Cortex of kidney (tissue), 1 donor: ENCODE measurements at places on chromosomes 6 and 20.

- no peak for DNase-seq
Measured at GRCh38 chr6:13496513-13497190, 9.3 kb upstream of the GFOD1 start.

GRCh38 chr6:156420172-156420993, 356.8 kb upstream of the ARID1B start:
- no peak for DNase-seq

DNA sequence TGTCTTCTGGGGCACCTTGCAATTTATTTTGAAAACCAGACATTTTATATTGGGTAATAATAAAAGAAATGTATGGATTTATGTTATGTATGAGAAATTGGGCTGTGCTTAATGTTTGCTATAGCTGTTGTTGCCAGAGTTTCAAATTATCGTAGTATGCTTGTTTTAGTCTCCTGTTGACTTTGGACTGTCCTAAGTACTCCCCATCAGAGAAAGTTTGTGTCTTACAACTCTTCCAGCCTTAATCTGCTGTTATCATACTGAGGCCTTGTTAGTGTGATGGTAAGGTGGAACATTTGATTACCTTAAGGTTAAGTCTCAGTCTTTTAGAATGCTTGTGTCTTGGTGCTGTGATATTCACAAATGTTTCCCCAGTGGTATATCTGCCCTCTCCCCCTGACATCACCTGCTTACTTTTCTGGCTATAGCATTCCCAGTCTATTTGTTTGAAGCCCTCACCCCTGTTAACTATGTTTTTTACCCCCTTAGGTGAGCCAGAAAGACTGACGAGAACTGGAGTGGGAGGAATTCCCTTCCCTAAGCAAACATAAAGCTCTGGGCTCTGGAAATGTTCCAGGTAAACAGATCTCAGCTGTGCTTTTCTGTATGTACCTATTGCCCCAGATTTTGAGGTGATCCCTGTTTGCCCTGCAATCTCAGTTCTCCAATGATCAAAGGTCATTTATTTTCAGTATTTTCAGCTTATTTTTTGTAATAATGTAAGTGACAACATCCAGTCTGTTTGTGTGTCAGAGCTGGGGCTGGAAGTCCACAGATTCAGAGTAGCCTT, 581.1 kb upstream of the CITED2 start:
- no peak for DNase-seq

- DNase-seq: no peak
Measured at GRCh38 chr20:60180986-60181385, 222.8 kb downstream of the CDH26 start.

GRCh38 chr6:105499931-105500330, 97.0 kb upstream of the PREP start:
- DNase-seq: no peak
